ENCODE measurements at places on chromosomes 12 and 14.

- DNase-seq: no peak
These were observed at the start of gene SMIM41 for GRCh38 chr12:52079576-52080402. Gene SMIM41 (plus strand): TSS chr12:52079704. CDS start chr12:52079780, 76 bp downstream.

DNA sequence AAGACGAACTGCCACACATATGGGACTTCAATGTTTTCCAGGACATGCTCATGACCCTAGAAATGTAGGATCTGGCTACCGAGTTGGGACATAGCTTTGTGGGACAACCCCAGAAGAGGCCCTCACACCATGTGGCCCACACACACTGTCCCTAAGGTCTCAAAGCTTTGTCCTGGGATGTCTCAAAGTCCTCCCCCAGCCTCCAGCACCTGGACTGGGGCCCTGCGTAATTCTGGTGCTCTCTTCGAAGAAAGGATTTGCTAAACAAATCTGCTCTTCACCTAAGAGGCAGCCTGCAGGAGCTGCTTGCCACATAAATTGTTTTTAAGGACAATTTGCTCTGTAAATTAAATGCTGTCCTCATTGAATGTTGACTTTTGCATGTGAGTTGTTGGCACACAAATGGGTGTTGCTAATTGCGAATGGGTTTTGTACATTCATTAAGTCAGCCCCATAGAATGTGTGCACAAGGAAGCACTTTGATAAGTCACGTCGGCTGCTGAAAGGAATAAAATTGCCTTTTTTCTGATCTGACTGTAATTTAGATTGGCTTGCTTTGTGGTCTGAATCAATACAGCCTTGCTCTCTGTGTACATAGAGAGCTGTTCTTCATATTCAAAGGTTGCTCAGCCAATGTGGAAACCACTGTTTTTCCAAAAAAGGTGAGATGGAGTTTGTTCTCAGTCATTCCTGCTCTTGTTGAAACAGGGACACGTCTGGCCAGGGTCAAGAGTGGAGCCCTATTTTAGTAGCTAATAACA is 161.6 kb upstream of the PWP1 start:
- no peak for DNase-seq

DNA sequence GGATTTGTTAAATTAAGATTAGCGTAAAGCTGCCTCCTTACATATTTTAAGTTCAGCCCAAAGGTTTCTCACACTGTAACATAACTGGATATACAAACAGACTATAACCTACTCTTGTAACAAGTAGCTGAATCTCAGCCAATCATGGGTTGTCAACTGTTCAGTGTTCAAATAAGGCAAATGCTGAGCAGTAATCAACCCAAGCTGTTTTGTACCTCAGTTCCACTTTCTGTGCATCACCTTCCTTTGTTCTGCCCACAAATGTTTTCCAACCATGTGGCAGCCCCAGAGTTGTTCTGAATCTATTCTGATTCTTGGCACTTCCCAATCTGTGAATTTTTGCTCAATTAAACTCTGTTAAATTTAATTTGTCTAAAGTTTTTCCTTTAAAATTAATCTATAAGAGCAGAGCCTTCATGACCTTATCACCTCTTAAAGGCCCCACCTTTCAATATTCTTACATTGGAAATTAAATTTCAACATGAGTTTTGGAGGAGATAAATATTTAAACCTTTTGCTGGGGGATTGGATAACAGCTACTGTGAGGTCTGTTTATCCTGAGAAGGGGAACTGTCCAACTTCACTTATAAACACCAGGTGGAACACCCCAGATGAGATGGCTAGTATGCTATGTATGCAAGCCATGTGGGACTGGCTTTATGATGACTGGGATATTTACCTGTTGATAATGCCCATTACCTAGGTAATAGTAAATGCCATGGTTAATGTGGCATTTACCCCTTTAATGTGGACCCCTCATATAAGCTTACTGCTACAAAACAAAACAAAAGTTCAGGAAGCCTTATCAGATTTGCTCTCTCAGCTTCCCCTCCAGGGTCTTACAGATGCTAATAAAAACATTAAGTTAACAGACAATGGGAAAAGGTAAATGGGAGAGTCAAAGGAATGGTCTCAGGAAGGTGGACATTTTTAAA is 42.2 kb upstream of the ARID2 start:
- no peak for DNase-seq

DNA sequence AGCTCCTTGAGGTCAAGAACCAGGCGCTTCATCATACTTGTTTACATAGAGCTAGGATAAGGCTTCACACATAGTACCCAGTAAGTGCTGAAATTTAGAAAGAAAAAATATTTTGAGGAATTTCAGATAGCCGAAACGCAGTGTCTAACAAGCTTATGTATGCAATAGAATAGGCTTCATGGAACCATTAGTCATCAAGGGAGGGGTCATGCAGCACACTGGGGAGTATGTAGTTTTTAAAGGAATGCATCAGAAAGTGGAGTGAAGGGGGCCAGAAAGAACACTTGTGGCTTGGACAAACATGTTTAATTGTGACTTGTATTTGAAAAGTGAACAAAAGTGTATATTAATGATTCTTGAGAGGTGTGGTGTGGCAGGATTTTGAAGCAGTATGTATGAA is 38.1 kb downstream of the DBX2 start:
- no peak for DNase-seq

DNA sequence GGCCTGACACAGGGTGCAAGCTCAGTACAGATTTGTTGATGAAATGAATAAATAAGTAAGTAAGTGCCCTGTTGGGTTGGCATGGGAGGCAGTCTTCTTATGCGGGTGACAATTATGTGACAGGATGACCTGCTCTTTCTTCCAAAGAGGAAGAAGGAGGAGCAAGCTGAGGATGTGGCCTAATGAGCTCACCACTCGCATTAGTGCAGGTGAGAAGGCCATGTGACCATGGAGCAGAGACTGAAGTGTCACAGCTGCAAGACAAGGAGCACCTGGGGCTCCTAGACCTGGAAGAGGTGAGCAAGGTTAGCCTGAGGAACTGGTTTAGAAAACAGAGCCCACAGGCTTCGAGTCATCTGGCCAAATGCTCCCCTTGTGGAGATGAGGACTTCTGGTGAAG is 34.9 kb downstream of the LRTM2 start:
- DNase-seq: no peak

DNA sequence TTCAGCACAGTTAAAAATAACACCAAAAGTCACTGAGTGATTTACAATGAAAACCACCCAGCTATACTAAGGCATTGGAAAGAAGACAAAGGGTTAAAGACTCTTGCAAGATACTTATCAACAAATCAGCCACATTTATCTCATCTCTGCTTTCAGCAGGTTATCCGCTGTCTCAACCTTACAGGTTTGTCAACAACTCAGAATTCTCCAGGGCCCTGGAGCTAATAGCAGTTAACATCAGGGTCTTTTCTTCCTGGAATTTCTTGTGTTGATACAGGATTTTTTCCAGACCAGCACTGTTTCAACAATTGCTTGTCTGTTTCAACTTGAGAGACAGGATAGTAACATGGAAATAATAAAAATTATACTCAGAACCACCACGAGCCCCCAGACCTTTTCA is 3.5 kb downstream of the PKP2 start:
- DNase-seq: no peak

DNA sequence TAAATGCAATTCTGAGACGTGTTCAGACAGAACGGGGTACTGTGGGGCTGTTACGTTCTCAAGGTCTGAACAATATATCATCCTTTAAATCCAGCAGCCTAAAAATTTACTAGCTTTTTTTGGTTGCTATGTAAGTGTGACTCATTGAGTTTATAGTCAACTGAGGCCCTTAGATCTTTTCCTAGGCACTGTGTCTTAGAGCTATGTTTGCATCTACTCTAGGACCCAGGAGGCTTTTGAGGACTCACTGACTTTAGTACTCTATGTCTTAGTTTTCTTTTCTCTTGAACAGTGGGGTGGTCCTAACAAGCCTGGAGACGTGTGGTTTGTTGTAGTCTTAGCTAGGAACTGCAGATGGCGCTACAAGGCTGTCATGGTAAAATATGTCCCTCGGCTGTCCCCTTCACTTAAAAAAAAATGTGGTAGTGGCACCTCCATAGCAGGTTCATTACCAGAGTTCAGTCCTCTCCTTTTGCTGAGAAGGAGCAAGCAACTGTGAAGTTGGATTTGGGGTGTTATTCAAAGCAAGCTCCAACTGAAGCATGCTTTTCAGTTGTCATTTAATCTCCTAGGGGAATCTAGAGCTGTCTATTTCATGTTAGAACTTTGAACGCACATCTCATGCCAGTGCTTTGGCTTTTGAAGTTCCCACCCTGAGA is 8.7 kb upstream of the SPATS2 start:
- DNase-seq: peak; percentile 36

DNA sequence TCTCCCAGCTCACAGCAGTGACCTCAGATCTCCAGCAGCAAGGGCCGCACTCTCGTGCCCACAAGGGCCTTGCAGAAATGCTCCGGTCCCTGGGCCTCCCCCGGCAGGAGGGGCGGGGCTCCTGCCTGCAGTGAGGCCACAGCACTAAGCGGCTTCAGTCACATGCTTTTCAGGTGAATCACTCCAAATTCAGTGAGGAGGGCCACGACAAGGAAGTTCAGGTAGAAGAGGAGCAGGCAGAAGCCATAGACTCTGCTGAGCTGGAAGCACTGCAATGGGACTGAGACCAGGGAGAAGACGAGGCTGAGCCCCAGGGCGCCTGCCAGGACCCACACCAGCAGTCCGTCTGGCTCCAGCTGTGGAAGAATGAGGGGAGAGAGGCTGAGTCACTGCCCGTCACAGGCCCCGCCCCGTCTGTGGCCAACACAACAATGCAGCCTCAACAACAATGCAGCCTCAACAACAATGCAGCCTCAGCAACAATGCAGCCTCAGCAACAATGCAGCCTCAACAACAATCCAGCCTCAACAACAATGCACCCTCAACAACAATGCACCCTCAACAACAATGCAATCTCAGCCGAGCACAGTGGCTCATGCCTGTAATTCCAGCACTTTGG is 35.2 kb downstream of the SLC8B1 start:
- DNase-seq: no peak

GRCh38 chr12:14442221-14442881 is 76.9 kb downstream of the ATF7IP start:
- no peak for DNase-seq

- DNase-seq: no peak
These were observed 77.8 kb downstream of the SMOC1 start for GRCh38 chr14:69956970-69957369.

GRCh38 chr14:103725739-103726395 is 10.3 kb downstream of the ZFYVE21 start:
- DNase-seq: no peak

DNA sequence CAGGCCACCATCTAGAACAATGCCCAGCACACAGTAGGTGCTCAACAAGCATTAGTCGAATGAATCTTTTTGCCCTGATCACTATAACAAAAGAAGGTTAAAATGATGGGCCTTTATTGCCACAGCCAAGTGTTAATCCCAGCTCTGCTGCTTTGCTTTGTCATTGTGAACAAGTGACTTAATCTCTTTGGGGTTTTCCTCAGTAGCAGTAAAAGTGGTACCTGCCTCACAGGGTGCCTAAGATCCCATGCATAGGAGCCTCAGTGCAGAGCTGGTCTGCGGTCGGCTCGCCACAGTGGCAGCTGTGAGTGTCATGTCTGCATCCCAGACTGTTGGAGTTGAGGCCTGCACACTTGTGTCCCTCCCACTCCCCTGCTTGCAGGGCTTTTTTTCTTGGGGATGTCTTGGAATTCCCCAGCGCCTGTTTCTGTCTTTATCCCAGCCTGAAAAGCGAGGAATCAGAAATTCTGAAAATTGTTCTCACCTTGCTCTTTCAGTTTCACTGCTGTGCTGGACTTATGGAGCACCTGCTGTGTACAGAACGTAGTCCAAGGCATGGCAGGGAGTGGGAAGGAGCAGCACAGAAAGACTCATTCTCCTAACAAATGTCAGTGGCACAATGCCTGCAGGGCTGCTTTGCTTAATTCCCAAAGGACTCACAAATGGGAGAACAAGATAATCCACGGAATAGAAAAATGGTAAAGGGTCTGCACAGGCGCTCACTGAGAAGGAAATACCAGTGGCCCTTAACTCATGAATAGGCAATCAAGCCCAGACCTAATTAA is 90.8 kb downstream of the EML1 start:
- DNase-seq: no peak

DNA sequence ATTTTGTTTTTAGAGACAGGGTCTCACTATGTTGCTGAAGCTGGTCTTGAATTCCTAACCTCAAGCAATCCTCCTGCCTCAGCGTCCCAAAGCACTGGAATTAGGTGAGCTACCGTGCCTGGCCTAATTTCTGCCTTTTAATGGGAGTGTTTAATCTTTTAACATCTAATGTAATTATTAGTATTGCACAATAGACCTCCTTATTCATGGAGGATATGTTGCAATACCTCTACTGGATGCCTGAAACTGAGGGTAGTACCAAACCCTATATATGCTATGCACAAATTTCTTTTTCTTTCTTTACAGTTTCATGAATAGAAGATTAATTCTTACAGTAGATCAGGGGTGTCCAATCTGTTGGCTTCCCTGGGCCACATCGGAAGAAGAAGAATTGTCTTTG is 47.8 kb downstream of the MYRFL start:
- no peak for DNase-seq

All from stimulated activated CD4-positive, alpha-beta T cell treated with anti-CD3 and anti-CD28 coated beads, Interleukin-2, amount 100 ng/mL, for 4 hours (primary cell).